Caco-2 (cell line): ENCODE measurements at places on chromosomes 5 and 9. TPM values are rescaled to one million over a fixed set of nuclear protein-coding genes. Genes with fewer than 3 reads are reported as not detected.

GRCh38 chr9:127256324-127256723, 8.2 kb upstream of the GARNL3 start:
- DNase-seq = no peak

- no peak for DNase-seq
These were observed 206.5 kb downstream of the ARL15 start for GRCh38 chr5:54103871-54104270.

ECM2 gene
- total RNA-seq = not detected in 2 replicates

- DNase-seq = no peak
These were observed 166.2 kb downstream of the AOPEP start for GRCh38 chr9:94892675-94893074.

- DNase-seq = peak; percentile 42
These were observed 123.7 kb upstream of the CPEB4 start for GRCh38 chr5:173764332-173765028.

PRR7 gene
- 4.7 and 5.7 TPM in 2 replicates for total RNA-seq

DNA sequence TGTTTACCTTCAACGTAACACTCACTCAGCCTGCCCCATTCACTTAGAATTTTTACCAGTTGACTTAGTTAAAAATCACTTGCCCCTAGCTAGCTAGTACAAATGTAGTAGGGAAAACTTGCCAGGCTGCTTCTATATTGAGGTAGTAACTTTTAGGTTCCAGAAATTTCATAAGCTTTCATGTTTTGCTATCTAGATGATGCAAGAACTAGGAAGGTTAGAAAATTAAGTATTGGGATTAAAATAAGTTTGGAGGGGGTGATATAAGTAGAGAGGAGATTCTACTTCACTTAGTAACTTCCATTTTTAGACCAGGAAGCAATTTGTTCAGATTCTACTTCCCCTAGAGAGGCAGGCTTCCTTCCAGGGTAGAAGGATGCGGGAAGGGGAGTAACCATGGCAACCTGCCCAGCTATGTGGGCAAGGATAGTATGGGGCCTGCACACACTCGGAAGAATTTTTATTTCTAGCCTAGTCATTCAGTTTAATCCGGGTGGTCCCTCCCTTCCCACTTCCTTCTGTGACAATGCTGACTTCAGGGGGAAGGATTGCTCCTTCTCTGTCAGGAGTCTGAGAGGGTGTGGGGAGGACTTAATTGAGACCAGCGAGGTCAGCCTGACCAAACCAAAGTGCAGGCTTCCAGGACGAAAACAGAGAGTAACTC, 4.2 kb downstream of the DAB2 start:
- no peak for DNase-seq

DNA sequence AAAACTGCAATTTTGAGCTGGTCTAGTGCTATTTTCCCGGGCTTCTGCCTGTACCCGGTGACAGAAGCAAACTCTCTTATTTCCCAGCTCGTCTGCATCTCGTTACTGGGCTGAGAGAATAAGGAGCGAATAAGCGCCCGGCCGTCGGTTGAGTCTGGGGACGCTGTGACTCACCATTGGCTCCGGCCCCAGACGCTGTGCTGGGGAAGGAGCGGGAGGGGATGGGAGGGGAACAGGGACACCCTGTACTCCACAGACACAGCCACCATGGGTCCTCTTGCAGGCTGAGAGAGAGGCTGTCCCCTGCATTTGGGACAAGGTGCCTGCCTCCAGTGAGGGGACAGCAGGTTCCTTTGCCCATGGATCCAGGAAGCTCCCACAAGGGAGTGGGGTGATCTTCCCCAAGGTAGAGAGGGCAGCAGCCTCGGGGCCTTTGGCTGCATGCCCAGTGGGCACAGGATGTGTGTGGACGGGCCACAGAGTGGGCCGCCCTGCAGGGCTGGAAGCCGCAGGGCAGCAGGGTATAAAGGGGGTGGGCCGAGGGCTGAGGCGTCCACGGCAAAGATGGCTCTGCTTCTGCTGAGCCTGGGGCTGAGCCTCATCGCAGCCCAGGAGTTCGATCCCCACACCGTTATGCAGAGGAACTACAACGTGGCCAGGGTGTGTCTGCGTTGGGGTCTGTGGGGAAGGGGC, at the start of gene LCN9:
Gene LCN9 (plus strand): TSS at position 552 of the 693 bp plus-strand sequence. CDS start 13 bp downstream, at position 565.
- no peak for DNase-seq

- no peak for DNase-seq
These were observed 13.1 kb upstream of the PTCH1 start for GRCh38 chr9:95529910-95530309.

DNA sequence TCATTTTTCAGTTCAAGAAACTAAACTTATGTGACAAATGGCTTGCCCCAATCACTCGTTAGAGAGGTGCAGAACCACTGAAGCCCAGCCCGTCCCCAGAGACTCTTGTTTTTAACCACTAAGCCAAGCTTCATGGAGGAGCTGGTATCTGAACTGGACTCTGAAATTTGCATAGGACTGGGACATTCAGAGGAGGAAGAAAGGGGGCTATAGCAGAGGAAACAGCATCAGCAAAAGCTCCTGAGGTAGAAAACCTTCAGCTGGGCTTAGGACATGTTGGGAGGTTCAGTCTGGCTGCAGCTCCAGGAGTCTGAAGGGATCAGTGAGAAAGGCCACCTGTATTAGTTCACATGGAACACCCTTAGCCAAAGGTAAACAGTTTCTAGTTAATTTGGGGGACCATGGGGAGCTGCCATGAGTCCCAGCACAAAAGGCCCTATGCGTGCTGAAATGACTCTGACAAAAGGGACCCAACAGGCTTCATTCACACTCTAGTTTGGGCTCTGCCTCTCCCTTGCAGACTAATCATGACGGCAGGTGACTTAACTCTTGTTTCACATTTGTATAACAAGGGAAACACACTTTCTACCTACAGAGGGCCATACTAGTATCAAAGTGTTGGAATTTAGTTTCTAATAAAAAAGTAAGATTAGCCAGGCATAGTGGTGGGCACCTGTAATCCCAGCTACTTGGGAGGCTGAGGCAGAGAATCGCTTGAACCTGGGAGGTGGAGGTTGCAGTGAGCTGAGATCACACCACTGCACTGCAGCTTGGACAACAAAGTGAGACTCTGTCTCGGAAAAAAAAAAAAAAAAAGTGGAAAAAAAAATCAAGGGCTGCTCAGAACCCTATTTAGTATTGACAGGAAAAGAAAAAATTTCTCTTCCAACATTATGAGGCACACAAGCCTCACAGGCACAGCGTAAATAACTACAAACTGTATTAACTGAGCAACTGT, 10.2 kb downstream of the FBXO10 start:
- DNase-seq = no peak

DNA sequence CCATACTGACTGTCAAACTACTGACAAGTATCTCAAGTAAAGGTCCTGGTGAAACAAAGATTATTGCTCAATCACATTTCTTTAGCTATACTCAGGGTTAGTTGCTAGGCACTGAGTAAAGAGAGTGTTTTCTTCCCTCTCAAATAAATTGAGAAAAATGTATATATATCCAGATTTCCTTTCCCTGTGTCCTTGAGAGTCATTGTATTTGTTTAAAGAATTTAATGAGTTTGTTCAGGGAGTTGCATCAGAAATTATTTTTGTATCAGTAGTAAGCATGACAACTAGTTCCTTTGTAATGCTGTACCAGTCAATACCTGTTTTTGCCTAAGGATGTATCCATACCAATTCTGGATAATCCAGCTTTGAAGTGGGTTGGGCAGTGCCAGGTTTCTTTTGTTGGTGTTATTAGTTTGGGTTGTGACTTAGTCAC, 3.2 kb upstream of the ANKHD1 start:
- DNase-seq = peak; percentile 16

DNA sequence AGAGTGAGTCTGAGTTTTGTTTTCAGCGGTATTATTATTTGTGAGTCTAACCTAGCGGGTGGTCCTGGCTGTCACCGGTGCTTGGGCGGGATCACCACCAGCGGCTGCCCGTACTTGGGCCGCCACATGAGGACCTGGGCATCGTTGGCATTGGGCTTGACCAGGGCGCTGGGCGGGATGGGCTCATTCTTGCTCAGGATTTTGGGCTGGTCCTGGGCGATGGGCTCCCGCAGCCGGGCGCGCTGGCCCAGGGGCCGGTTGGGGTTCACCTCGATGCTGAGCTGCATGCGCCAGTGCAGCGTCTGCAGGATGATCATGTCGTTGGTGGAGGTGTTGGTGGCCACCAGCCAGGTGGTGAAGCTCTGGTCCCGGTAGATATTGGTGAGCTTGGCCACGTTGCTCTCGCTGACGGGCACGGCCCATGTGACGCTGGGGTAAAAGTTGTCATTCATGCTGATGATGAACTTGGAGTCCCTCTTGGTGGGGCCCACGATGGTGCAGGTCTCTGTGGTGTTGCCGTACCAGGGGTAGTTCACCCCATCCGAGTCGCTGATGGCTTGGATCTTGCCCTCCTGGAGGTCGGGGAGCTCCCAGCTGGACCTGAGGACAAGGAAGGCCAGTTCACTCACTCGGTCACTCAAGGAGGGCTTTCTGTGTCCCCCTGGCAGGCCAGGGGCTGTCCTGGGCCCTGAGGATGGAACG, 15.4 kb downstream of the FAM78A start:
- DNase-seq = no peak

MYMK gene
- not detected in 2 replicates for total RNA-seq

- peak; percentile 84 for DNase-seq
These were observed 25.1 kb upstream of the CDKN2AIPNL start for GRCh38 chr5:134436523-134437339.

- no peak for DNase-seq
These were observed 127.0 kb downstream of the TENT4A start for GRCh38 chr5:6840136-6840793.

- DNase-seq = no peak
These were observed 2.0 kb upstream of the AKNA start for GRCh38 chr9:114389612-114390368.

ANKRD31 gene
- 0.66 and 0.79 TPM in 2 replicates for total RNA-seq

SPINK6 gene
- total RNA-seq = not detected in 2 replicates

ELOVL7 gene
- total RNA-seq = 16.4 and 19.1 TPM in 2 replicates

ADCY2 gene
- not detected in 2 replicates for total RNA-seq

DNA sequence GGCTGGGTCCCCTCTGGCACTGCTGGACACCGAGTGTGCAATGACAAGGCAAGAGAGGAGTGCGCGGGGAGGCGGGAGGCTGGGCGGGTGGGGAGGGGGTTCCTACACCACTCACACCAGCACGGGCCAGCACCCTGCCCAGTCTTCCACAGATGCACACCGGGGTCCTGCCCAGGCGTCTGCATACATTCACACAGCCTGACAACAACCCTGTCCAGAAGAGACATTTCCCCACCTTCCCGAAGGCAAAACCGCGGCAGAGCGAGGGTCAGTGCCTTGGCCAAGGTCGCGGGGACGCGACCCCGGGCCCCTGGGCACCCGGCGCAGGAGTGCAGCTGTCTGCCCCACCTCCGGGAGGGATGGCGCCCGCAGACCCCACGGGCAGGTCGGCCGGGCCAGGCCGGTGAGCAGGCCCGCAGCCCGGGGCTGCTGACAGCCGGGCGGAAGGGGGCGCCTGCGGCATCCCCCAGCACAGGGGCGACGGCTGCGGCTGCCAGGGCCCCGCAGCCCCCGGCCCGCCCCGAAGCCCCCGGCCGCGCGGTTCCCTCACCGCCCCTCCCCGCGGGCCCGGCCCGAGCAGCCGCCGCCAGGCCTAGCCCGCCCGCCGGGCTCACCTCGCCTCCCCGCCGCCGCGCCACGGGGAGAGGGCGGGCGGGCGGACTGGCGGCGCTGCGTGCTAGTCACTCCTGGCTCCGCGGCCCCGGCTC, 496 bp downstream of the MAPK9 start:
- no peak for DNase-seq

C6 gene
- total RNA-seq = not detected in 2 replicates

DNA sequence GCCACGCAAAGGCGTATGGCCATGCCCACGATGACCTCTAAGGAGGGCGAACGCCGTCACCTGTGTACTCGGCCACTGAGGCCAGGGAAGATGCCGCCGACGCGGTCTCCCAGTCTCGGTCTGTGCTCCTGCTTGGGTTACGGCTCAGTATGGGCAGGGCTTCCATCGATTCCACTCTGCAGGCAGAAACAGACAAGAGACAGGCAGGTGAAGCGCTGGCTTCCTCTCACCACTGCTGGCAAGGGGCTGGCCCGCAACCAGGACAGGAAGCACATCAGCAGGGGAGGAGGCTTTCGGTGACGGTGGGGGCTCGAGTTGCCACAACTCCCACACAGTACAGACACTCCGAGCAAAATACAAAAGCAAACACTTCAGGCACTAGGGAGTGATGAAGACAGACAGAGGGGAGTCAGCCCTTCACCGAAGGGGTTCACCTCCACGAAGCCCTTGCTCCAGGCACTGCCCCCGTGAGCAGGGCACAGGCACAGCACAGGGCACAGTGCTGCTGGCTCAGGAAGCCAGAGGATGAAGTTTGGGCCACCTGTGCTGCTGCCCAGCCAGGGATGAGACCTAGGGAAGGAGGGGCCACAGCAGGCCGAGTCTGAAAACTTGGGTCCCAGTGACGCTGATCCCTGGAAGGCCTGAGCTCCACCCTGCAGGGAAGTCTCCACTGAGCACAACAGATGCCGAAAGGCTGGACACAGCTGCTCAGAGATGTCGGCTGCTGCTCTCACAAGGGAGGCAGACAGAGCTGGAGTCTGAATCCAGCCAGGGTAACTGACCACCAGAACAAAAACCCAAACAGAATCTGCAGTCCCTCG, 91.3 kb downstream of the CAMSAP1 start:
- DNase-seq = no peak
